ENCODE measurements at places on chromosomes 11 and 22. TPM values are rescaled to one million over a fixed set of nuclear protein-coding genes. Genes with fewer than 3 reads are reported as not detected.

Gene RELA
- 76.0 TPM for polyA plus RNA-seq

Gene OR5B21
- not detected for polyA plus RNA-seq

Gene FZD4
- polyA plus RNA-seq: not detected

Gene CALCA
- not detected for polyA plus RNA-seq

Gene MPZL3
- polyA plus RNA-seq: 10.6 TPM

Gene UBQLN3
- polyA plus RNA-seq: not detected

Gene NELL1
- polyA plus RNA-seq: not detected

Gene OR10D3
- polyA plus RNA-seq: not detected

Gene TUT1
- polyA plus RNA-seq: 13.7 TPM

Gene PHLDA2
- 1.3 TPM for polyA plus RNA-seq

Gene KCNQ1
- polyA plus RNA-seq: 5.7 TPM

Gene TRAPPC4
- polyA plus RNA-seq: 125 TPM

Gene IGLL1
- not detected for polyA plus RNA-seq

Gene SLC22A6
- polyA plus RNA-seq: not detected

Gene MYOD1
- polyA plus RNA-seq: not detected

Gene TCN1
- polyA plus RNA-seq: not detected

Gene CAVIN3
- not detected for polyA plus RNA-seq

Gene LRRC4C
- not detected for polyA plus RNA-seq

Gene ALG8
- 48.9 TPM for polyA plus RNA-seq

Gene OR56A1
- not detected for polyA plus RNA-seq

Gene SC5D
- polyA plus RNA-seq: 7.8 TPM

Gene SLC22A12
- not detected for polyA plus RNA-seq

Gene OTOG
- polyA plus RNA-seq: not detected

Gene KRTAP5-1
- not detected for polyA plus RNA-seq

Gene SLC16A8
- polyA plus RNA-seq: not detected

Gene LRRC55
- not detected for polyA plus RNA-seq

Gene SMC1B
- not detected for polyA plus RNA-seq

Gene SF1
- polyA plus RNA-seq: 176 TPM

Gene IL17REL
- polyA plus RNA-seq: not detected

Gene SH3BP1
- 32.3 TPM for polyA plus RNA-seq

Gene UBQLNL
- polyA plus RNA-seq: not detected

Gene ASPHD2
- polyA plus RNA-seq: 4.1 TPM

Gene ACCS
- 0.60 TPM for polyA plus RNA-seq

Gene LIF
- not detected for polyA plus RNA-seq

All from CD8-positive, alpha-beta memory T cell (primary cell).